ENCODE measurements at places on chromosomes 2 and 18.
A peak's percentile ranks its signal among the peaks of the same experiment; 100 is the strongest.

DNA sequence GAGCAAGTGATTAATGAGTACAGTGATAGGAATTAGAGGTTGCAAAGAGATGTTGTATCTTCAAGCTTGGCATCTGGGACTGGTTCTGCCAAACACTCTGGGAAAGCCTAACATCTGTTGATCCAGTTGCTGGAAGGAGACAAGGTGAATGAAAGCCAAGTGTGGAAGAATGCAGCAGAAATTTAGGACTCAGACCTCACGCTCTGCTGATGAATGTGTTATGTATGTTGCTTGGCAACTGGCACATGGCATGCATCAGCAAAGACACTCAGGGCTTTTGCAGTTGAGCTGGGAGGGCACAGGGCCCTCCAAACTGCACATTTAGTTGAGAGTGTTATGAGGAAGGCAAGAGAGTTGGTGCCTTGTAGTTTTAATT lies 105.5 kb downstream of the COLEC12 start:
- DNase-seq, result no peak

DNA sequence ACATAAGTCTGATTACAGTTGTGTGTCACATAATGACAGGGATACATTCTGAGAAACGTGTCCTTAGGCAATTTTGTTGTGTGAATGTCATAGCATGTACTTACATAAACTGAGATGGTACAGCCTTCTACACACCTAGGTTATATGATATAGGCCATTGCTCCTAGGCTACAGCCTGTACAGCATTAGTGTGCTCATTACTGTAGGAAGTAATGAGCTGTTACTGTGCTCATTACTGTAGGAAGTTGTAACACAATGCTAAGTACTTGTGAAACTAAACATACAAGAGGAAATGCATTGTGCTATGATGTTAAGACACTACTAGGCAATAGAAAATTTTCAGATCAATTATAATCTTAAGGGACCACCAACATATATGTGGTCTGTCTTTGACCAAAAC lies 72.8 kb downstream of the UPP2 start:
- no peak for DNase-seq

DNA sequence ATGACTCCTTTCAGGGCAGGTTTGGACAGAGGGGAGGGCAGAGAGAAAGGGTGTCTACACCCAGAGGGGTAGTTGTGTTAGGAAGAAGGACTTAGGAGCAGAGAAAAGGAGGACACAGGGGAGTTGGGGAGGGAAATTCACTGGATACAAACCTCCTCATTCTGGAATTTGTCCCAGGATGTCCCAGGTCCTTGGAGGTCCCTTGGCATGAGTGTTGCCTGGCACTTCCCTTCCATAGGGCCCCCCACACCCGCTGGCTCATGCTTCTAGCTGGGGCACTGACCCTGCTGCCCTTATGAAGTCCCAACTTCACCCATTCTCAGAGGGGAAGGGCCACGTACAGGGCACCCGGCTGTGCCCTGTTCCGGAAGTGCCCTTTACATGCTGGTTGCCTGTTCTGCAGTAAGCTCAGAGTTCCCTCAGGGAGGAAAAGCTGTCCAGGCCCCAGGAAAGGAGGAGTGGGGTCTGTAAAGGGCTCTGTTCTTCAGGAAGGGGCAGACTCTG lies 93.6 kb upstream of the SMAD2 start:
- no peak for DNase-seq

GRCh38 chr2:136243638-136244535 lies 125.9 kb upstream of the CXCR4 start:
- no peak for DNase-seq

DNA sequence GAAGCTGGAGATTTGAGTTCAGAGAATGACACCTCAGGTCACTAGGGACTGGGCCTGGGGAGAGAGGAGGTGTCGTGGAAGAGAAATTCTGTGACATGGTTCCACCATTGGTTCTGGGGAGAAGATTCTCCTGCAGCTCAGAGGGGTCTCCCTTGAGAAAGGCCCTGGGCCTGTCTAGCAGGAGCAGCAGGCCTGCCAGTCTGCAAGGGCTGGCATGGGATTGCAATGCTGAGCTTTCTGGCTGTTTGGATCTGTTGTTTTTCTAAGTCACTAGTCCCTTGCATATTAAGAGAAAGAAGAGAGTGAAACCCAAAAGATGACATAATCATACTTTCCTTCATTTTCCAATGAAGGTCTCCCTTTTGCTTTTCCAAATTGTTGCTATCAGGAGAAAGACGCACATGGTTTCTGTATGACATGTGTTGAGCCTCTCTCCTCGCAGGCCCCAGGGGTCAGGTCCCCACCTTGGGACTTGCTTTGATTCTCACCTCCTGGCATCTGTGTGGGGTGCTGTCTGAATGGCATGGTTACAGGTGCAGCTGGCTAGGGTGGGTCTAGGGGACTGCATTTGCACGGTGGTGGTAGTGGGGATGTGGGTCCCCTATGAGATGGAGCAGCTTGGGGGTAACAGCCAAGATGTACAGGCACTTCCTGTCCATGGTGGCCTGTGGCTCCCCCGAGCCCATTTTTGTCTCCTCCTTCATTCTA lies 117.8 kb downstream of the GLI2 start:
- DNase-seq, result no peak

- no peak for DNase-seq
These were observed 68.7 kb upstream of the PSMD14 start for GRCh38 chr2:161239326-161240109.

GRCh38 chr2:44801841-44802776 lies 139.4 kb upstream of the SIX3 start:
- no peak for DNase-seq

DNA sequence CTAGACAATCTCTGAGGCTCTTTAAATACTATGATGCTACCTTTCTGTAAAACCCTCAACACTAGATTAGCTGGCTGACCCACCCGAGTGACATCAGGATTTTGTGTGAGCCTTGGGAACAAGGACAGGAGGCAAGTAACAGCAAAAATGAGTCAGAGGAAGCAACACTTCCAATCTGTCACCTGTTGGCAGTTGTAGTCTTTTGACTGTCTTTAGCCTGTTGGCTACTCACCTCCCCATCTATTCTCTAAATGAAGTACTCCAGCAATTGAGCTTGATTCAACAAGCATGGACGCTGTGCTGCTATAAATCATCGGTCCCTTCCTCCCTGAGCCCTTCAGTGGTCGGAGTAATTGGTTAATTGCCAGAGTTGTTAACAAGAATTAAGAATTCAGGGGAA lies 898.7 kb downstream of the BCL11A start:
- DNase-seq, result no peak

- no peak for DNase-seq
These were observed 79.1 kb downstream of the MCFD2 start for GRCh38 chr2:46836295-46837111.

GRCh38 chr2:212843409-212844199 lies 305.0 kb upstream of the ERBB4 start:
- DNase-seq, result no peak

DNA sequence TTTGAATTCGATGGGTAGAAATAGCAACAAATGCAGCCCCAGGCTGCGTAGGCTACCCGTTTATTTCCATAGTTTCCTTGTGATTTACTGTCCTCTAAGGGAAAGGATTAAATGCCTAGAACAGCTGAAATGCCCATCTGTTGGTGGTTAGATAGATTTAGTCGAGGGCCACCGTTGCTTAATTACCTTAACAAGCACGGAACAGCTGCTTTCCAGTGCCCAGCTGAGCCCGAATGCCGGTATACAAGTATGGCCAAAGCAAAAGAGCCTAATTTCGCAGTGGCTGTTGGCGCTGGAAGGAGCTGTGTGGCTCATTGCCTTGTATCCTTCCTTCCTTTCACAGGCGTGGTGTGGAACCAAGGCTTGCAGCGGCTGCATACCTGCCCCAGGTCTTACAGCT lies 109.1 kb downstream of the CABLES1 start:
- no peak for DNase-seq

- DNase-seq, result peak; percentile 9
These were observed 34.0 kb downstream of the BMPR2 start for GRCh38 chr2:202410092-202410491.

GRCh38 chr2:43927442-43927841 lies 68.3 kb downstream of the LRPPRC start:
- DNase-seq, result no peak

DNA sequence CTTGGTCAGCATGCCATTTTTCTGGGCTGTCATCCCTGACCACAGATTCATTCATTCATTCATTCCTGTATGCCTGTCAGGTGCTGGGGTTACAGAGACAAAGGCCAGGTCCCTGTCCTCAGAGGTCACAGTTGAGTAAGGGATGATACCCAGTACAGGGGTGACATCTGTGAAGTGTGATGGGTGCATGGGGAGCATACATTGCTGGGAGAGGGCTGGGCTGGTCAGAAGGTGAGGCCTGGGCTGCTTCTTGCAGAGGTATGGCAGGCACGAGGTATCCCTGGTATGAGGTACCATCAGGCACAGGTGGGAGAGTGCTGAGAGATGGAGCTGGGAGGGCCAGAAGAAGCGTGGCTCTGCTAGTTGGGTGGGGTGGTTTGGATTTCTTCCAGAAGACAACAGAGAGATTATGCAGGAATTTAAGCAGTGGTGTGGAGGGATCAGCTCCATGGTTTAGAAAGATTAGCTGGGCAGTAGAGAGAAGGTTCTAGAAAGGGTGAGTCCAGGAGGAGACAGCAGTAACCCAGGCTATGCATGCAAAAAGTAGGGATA lies 181.9 kb upstream of the HAAO start:
- DNase-seq, result no peak

DNA sequence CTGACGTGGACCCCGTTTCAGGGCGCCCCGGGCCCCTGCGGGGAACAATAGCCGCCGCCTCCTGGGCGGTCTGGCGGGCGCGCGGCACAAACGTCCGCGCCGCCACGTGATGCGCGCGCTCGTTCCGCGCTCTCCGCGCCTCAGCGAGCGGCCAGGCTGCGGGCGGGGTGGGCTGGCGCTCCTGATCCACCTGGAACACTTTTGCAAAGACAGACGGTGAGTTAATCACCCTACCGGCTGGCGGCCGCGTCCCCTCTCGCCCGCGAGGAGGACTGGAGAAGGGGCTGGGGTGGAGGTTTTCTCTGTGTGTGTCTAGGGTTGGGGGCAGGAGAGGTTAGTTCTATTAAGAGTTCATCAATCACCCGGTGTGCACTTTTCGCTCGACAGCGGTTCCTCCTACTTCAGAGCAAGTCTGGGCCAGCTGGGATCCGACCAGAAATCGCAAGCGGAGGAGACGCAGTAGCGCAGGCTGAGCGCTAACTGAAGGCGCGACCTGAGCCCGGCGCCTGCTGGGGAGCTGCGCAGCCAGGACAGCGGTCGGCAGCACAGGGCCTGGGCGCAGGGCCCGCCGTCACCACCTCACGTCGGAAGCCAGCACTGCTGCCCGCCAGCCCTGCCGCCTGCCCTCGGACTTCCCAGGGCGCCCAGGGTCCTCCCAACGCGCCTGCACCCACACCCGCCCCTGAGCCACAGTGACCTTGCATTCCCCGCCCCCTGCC lies 10.3 kb upstream of the HOXD1 start:
- no peak for DNase-seq

DNA sequence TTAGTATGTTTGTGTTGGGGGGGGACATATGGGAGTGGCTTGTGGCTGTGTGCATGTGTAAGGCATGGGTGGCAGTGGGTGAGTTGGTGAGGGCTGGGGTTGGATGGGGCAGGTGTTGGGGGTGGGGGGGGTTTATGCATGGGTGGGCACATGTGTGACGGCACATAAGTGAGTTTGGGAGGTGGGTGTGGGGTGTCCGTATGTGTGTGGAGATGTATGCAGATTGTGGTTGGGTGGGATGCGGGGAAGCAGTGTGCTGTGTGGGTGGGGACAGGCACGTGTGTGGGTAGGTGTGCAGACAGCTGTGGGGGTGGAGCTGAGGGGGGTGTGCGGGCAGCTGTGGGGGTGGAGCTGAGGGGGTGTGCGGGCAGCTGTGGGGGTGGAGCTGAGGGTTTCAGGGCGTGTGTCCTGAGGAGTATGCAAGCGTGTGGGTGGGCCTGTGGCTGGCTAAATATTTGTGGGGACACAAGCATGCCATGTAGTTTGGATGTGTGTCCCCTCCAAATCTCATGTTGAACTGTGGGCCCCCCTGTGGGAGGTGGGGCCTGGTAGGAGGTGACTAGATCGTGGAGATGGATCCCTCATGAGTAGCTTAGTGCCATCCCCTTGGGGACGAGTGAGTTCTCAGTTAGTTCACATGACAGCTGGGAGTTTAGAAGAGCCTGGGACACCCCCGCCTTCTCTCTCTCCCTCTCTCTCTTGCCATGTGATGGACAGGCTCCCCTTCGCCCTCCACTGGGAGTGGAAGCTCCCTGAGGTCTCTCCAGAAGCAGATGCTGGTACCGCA lies 59.4 kb downstream of the ANKMY1 start:
- no peak for DNase-seq

DNA sequence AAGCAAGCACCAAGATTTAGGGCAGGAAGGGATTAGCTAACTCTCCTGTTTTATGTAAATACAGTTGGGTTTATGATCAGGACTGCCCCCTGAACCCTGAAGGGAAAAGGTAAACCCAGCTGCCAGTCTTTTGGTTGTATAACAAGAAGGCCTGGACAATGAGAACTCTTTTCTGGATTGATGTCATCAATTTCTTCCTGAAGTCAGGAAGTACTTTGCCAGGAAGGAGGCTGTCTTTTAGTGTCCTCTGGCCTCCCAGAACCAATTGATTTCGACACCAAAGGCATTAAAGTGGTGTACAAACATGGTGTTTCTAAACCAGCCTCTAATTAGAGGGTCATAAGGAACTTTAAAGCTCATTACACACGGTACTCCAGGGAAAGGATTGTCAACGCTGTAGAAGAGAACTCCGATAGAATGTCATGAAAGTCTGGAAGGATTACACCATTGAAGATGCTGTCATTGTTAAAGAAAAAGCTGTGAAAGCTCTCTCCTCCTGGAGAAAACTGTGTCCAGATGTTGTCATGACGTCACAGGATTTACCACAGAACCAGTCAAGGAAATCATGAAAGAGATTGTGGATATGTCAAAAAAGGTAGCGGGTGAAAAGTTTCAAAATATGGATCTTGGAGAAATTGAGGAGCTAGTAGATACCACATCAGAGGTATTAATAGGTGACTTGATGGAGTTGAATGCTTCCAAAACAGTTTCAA lies 78.8 kb downstream of the ANKRD12 start:
- DNase-seq, result no peak

DNA sequence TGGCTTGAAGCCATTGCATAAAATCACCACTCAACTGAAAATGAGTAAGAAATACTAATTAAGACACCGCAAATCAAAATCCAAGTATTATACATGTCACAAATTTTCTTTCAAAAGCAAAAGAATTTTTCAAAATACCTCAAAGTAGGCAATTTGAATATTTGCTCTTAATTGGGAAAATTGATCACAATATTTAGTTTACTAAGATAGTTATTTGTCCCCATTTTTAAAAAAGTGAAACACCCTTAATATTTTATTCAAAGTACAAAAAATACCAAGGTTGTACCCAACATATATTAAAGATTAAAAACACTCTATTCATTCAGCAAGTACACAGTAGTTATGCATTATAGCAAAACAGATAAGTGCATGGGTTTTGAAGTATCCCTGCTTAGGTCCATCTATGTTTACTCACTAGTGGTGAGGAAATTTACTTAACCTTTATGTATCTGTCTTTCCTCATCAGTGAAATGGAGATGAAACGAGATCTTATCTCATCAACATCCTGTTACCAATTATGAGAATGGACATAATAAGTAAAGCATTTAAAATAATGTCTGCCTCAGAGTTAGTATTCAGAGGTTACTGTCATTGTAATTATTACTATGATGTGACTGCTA lies 35.1 kb downstream of the VPS54 start:
- no peak for DNase-seq
